ENCODE measurements at places on chromosomes 5 and 9. TPM values are rescaled to one million over a fixed set of nuclear protein-coding genes. Genes with fewer than 3 reads are reported as not detected.

The RNF145 gene
- total RNA-seq: 20.2 TPM

GRCh38 chr9:88077071-88077617, 61.1 kb downstream of the SPATA31C2 start:
- no peak for DNase-seq
- H3K27me3 ChIP-seq: no peaks in the 10 kb centered on the region
- H3K4me3 ChIP-seq: peak overlapping the region; percentile 48
- H3K4me1 ChIP-seq: no peaks in the 10 kb centered on the region
- H3K27ac ChIP-seq: peak overlapping the region; percentile 67

DNA sequence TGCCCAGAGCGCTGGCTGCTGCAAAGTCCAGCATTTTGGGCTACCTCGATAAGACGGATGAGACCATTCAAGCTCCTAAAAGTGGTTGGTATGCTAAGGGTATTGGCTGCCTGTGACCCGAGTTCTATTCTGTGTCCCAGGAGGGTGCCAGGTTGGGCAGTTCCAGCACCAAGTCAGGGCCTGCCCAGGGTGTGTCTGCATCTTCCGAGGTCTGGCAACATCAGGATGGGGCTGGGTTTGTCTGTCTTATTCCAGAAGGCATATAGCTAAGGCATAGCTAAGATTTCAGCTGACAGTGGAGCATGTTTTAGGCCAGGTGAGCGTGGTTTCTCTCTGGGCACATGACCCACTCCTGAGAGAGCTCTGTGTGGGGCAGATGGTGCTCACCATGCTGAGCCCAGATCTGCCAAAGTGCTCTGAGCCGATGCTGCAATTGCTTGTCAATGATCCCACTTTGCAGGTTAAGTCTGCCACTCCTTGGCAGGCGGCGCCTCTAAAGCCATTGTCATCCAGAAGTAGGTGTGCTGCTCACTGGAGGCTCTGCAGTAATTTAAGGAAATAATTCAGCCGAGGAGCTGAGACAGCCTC, 7.8 kb downstream of the SLC9A3 start:
- no peak overlapping the region for H3K4me3 ChIP-seq
- H3K36me3 ChIP-seq: no peaks in the 10 kb centered on the region

- DNase-seq: no peak
- H3K27ac ChIP-seq: no peak overlapping the region
- no peaks in the 10 kb centered on the region for H3K4me1 ChIP-seq
- H3K36me3 ChIP-seq: no peaks in the 10 kb centered on the region
- no peak overlapping the region for H3K4me3 ChIP-seq
Measured at GRCh38 chr9:116383133-116383532, 229.5 kb downstream of the PAPPA start.

DNA sequence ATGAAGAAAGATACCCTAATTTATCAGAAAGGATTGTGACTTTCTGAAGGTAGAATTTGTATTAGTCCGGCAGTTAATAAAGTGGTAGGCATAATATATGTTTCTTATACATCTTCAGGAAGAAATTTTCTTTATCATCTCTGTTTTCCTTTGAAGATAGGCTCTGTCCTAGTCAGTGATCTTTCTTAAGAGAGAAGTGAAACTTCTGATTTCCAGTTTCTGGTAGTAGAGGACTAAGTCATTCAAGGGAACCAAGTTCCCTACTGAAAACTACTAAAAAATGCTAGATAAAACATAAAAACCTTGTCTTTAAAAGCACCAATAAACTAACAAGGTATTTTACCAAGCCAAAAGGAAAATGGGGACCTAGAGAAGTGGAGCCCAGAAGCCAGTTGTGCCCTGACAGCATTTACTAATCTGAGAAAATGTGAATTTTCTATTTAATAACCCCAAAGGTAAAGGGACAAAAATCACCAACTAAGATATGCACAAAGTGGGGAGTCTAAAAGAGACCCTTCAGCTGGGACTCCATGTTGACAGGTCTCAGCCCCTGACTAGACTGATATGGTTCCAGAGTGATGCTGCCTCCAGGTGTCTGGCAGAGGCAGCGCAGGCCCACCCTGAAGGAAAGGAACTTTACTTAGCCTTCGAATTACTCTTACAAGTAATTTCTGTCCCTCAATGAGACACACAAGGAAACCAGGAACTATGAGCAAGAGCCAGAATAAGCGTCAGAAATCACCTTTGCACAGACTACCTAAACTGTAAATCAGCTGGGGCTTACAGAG, 72.7 kb downstream of the FAM78A start:
- H3K27me3 ChIP-seq: no peaks in the 10 kb centered on the region
- no peaks in the 10 kb centered on the region for H3K4me1 ChIP-seq
- no peak overlapping the region for H3K27ac ChIP-seq
- DNase-seq: no peak
- no peak overlapping the region for H3K4me3 ChIP-seq

DNA sequence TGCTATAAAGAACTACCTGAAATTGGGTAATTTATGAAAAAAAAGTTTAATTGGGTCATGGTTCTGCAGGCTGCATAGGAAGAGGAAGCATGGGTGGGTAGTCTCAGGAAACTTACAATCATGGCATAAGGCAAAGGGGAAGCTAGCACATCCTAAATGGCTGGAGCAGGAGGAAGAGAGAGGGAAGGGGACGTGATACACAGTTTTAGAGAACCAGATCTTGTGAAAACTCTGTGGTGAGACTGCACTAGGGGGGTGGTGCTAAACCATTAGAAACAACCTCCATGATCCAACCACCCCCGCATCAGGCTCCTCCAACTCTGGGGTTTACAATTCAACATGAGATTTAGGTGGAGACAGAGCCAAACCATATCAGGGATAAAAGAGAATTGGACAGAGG, 624.2 kb downstream of the PRR16 start:
- DNase-seq: no peak
- no peaks in the 10 kb centered on the region for H3K36me3 ChIP-seq
- no peaks in the 10 kb centered on the region for H3K4me1 ChIP-seq
- no peaks in the 10 kb centered on the region for H3K27me3 ChIP-seq
- H3K4me3 ChIP-seq: no peak overlapping the region

DNA sequence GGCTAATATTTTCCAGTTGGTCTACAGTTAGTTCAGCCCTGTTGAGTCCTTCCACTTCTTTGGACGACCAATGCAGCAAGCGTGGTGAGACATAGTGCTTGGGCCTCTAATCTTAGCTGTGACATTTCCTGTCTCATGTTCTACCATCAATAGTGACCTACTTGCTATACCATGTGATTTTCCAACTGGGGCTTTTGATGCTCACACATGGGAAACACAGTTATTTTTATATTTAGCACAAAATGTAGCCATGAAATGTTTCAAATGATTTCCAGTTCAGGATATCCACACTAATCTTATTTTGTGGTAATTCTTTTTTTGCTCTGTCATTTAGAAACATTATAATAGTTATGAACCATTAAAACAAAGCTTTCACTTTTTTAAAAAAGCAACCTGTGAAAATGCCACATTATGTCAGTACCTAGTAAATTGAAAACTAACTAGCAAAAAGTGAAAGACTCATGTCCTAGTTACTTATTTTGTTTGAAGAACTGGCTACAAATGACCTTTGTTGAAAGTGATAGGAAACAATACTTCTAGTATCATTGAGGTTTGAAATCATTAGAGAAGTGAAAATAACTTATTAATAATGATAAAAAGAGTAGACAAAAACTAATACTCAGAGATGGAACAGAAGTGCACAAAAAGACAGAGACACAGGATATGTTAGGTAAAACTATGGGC, 18.3 kb downstream of the MARCHF3 start:
- H3K4me3 ChIP-seq: no peak overlapping the region
- no peaks in the 10 kb centered on the region for H3K27me3 ChIP-seq
- H3K36me3 ChIP-seq: no peaks in the 10 kb centered on the region

- peak; percentile 67 for DNase-seq
- H3K4me1 ChIP-seq: no peaks in the 10 kb centered on the region
- no peaks in the 10 kb centered on the region for H3K36me3 ChIP-seq
- peak overlapping the region; percentile 96 for H3K4me3 ChIP-seq
- no peaks in the 10 kb centered on the region for H3K27me3 ChIP-seq
Measured at GRCh38 chr5:140345919-140346347, 470 bp downstream of the HBEGF start.

DNA sequence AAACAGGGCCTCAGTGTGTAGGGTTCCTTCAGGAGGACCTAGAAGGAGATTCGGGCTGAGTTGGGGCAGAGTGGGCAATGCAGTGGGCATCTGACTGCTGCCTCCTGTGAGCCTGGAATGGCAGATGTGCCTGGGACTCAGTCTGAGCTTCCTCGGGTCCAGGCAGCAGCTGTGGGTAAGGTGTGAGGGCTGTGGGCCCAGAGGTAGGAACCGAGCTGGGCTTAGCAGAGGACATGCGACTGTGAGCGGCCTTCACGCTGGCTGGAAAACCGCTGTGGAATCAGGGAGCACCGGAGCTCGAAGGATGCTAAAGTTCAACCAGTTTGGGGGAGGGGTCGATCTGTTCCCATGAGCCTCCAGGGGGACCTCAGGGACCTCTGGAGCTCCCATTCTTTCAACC, 137.0 kb downstream of the PAX5 start:
- no peak for DNase-seq
- no peak overlapping the region for H3K27ac ChIP-seq
- no peaks in the 10 kb centered on the region for H3K27me3 ChIP-seq

The LCN1 gene
- not detected for total RNA-seq

GRCh38 chr5:154535535-154535934, 57.5 kb upstream of the HAND1 start:
- H3K36me3 ChIP-seq: no peaks in the 10 kb centered on the region
- no peaks in the 10 kb centered on the region for H3K4me1 ChIP-seq
- no peak overlapping the region for H3K27ac ChIP-seq
- no peak overlapping the region for H3K4me3 ChIP-seq
- no peak for DNase-seq

GRCh38 chr9:69955536-69956355, 87.9 kb upstream of the MAMDC2 start:
- H3K36me3 ChIP-seq: no peaks in the 10 kb centered on the region
- H3K27ac ChIP-seq: peak overlapping the region; percentile 19
- H3K4me1 ChIP-seq: no peaks in the 10 kb centered on the region
- DNase-seq: no peak

DNA sequence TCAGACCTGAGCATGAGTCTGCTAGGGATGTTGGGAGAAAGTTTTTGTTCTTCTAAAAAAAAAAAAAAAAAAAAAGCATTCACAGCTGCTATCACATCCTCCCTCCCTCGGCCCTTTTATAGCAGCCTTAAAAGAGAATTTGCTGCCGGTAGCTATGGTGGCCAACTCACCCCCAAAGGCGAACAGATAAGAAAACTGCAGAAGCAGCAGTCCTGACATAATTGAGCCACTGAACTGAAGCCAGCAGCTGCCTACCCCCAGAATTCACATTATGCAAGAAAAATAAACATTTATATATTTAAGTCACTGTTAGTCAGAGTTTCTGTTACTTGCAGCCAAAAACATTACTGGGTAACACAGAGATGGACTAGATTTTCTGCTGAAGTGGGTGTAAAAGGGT, 124.3 kb upstream of the SMARCA2 start:
- no peaks in the 10 kb centered on the region for H3K36me3 ChIP-seq
- H3K4me1 ChIP-seq: no peaks in the 10 kb centered on the region
- no peak overlapping the region for H3K4me3 ChIP-seq
- H3K27me3 ChIP-seq: no peaks in the 10 kb centered on the region
- no peak for DNase-seq

GRCh38 chr9:33136721-33137670, 30.1 kb downstream of the B4GALT1 start:
- peaks cover 29% of the 10 kb centered on the region for H3K4me1 ChIP-seq
- no peak overlapping the region for H3K27ac ChIP-seq
- no peaks in the 10 kb centered on the region for H3K36me3 ChIP-seq
- no peak for DNase-seq

The ADGRD2 gene
- total RNA-seq: not detected

GRCh38 chr9:124258607-124259157, 933 bp downstream of the NEK6 start:
- H3K27me3 ChIP-seq: no peaks in the 10 kb centered on the region
- H3K36me3 ChIP-seq: no peaks in the 10 kb centered on the region
- DNase-seq: no peak
- peak overlapping the region; percentile 44 for H3K4me3 ChIP-seq
- peaks cover 3% of the 10 kb centered on the region for H3K4me1 ChIP-seq

GRCh38 chr5:83000428-83000827, 76.8 kb downstream of the TMEM167A start:
- H3K4me1 ChIP-seq: no peaks in the 10 kb centered on the region
- no peak overlapping the region for H3K27ac ChIP-seq
- no peaks in the 10 kb centered on the region for H3K36me3 ChIP-seq
- no peak overlapping the region for H3K4me3 ChIP-seq
- no peak for DNase-seq

GRCh38 chr9:99964336-99964735, 57.9 kb downstream of the STX17 start:
- DNase-seq: no peak
- H3K4me3 ChIP-seq: no peak overlapping the region
- no peak overlapping the region for H3K27ac ChIP-seq
- no peaks in the 10 kb centered on the region for H3K4me1 ChIP-seq
- H3K36me3 ChIP-seq: no peaks in the 10 kb centered on the region
- H3K27me3 ChIP-seq: no peaks in the 10 kb centered on the region

DNA sequence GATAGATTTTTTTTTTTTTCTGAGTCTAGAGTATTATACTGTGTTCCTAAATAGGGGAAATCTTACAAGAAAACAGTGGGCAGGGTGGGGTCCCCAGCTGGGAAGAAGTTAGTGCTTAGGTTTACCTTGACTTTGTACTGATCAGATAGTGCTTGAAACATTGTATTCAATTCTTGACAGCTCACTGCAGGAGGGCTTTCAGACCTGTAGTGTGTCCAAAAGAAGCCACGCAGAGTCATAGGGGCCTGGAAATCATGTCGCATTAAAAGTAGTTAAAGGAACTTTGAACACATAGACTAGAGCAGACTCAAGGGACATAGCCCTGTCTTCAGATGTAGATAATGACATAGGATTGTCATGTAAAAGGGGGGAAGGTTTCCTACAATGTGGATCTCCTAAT, 215.4 kb upstream of the NR4A3 start:
- no peak overlapping the region for H3K4me3 ChIP-seq
- H3K27me3 ChIP-seq: no peaks in the 10 kb centered on the region
- no peaks in the 10 kb centered on the region for H3K4me1 ChIP-seq
- no peaks in the 10 kb centered on the region for H3K36me3 ChIP-seq
- no peak overlapping the region for H3K27ac ChIP-seq
- no peak for DNase-seq

The SPINK6 gene
- total RNA-seq: not detected

DNA sequence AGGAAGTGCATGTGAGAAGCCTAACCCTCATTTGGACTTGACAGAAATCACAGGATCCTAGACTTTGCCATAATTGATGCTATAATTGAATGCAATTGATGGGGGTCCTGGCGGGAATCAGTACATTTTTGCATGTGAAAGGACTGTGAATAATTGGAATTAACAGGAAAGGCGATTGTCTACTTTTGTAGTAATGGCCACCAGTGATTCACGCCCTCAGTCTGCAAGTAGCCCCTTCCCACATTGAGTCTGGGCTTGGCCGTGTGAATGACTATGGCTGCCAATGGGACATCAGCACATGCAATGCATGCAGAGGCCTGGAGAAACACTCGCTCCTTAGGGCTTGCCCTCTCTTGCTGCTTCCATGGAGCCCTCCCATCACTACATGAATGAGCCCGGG, 107.8 kb upstream of the OSMR start:
- H3K27ac ChIP-seq: no peak overlapping the region
- H3K4me3 ChIP-seq: no peak overlapping the region
- H3K27me3 ChIP-seq: no peaks in the 10 kb centered on the region
- no peaks in the 10 kb centered on the region for H3K4me1 ChIP-seq
- DNase-seq: no peak

- DNase-seq: peak; percentile 29
- H3K27ac ChIP-seq: peak overlapping the region; percentile 58
- H3K4me3 ChIP-seq: no peak overlapping the region
- H3K27me3 ChIP-seq: no peaks in the 10 kb centered on the region
- H3K36me3 ChIP-seq: no peaks in the 10 kb centered on the region
Measured at GRCh38 chr5:68418201-68418600, 202.6 kb downstream of the PIK3R1 start.

The GPR150 gene
- total RNA-seq: not detected

Measured in uterus (tissue), 4 donors.